ENCODE measurements at places on chromosomes 4 and X.

DNA sequence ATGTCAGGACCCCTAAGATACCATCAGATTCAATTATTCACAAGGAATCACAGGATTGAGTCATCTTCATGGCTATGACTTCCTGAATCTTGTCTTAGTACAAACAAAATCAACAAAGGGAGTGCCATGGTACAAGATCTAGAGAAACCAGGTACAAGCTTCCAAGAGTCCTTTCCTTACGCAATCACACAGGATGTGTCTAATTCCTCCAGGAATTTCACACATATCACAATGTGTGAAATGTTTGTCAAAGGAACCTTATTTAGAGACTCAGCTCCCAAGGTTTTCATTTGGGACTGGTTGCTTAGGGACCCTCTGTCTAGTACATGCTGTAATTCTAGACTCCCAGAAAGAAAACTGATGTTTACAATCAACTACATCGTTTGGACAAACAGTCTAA, 83.0 kb downstream of the MAB21L2 start:
- no peak for DNase-seq

DNA sequence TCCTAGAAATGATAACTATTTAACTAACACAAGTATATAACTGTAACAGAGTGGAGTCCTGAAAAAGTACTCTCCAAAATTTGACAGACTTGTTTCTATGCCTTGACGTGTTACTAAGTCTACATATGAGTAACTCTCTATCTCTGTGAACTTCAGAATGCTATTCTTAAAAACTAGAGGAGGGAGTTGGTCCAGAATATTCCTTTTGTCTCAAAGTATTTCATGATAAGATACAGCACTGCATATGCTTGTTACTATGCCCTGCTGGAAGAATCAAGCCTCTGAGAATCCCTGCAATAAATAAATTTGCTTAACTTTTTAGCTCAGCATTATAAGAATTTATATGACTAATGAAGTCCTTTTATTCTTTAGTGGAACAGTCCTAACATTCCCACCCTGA, 50.9 kb upstream of the ATXN3L start:
- no peak for DNase-seq

GRCh38 chr4:15938182-15938581, 358 bp downstream of the FGFBP1 start:
- no peak for DNase-seq

GRCh38 chr4:56241500-56241899, 145.8 kb downstream of the AASDH start:
- no peak for DNase-seq

DNA sequence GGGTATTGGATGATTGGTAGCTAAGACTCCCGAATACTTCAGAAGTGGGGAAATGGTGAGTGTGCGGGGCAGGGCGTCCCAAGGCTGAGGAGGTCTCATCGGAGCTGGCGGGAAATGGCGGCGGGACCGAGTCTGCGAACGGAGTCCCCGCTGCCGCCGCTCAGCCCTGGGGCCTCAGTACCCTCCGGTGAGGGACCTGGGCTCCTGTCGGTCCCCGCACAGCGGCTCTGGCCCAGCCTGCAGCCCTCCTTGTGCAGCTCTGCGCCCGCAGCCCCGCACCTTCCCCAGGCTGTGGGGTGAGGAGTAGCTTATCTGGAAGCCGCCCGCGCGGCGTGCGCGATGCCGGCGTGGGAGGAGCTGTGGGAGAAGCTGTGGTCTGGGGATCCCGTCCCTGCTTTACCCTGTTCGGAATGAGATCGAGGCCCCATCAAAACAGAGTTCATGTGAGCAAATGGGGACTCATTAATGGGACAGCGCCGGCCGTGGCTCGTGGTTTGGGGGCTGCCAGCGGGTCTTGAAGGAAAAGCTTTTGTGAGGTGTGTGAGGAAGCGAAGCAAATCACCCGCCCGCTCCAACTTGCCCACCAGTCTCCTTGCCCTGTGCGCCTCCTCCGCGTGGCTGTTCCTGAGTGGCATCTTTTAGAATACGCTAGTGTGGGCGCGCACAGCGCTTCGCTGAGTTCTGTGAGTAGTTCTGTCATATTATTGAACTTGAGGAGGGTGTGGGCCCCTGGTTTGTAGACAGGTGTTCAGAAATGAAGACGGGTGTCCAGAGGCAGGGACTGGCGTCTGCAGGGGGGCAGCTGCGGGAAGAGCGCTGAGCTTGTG, 531 bp downstream of the ZNF141 start:
- DNase-seq: no peak

DNA sequence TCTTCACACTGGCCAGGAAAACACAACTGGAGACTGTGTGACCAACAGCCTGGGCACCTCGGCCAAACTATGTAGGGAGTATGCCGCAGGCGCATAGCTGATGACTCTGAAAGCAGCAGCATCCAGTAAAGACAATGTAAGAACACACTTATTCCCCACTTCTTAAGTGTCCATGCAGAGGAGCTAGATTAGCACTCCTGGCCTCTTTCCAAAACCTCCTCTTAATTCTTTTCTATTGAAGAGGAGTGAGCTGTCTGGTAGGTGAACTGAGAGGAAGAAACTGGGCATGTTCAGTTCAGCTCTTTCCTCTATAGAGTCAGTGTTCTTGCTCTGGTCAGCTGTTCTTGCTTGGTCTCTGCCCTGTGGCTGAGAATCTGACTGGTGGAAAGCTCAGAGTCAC, 21.1 kb downstream of the NMU start:
- DNase-seq: no peak

GRCh38 chr4:10673817-10674369, 10.7 kb downstream of the CLNK start:
- DNase-seq: no peak

DNA sequence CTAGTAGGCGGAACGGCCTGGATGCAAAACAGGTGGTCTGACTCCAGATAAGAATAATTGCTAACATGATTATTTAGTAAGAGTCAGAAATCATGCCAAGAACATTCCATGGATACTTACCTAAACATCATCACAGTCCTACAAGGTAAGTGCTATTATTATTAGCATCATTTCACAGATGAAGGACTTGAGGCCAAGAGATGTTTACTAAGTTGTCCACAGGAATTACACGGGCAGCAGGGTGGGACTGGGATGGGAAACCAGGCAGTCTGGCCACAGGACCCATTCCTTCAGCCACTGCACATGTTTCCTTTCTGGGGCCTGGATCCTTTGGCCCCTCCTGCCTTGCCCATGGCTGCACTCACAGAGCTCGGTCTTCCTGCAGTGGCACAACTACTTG, 48.3 kb downstream of the ANAPC4 start:
- DNase-seq: no peak

GRCh38 chr4:145756244-145756643, 76.3 kb downstream of the C4orf51 start:
- DNase-seq: no peak

GRCh38 chr4:55103224-55103623, 22.2 kb downstream of the KDR start:
- no peak for DNase-seq

- DNase-seq: no peak
Measured at GRCh38 chr4:150211799-150212445, 133.7 kb downstream of the DCLK2 start.

DNA sequence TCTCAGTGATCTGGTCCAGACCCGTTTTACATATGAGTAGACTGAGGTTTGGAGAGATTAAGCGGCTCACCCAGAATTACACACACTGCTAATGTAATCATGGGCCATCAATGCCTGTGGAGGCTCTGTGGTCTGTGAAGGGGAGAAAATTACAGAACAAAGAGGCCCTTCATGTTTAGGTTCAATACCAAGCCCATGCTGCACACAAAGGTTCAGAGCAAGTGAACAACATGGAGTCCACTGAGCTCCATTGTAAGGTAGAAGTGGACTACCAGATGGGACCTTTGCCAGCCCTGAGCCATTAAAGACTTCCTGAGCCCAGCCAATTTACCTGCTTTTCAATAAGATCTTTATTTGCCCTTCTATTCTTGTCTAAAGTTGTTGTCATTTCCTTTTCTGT, 109.8 kb downstream of the LUZP4 start:
- DNase-seq: no peak

- no peak for DNase-seq
Measured at GRCh38 chr4:96166806-96167205, 326.9 kb downstream of the PDHA2 start.

DNA sequence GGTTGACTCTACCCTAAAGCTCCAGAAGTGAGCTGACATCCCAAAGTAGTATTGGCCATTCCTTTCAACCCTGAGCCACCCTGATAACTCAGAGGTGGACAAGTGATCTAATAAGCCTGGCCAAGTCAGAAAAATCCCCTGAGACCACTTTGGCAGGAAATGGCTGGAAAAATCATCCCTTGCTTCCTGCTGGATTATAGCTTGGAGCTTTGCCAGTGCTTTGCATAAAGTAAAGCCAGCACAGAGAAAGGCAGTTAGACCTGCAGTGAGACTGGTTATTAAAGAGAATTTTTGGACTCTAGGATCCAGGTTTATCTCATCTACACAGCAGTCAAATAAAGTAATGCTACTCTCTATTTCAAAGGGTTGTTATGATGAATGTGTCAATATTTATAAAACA, 6.4 kb downstream of the CXCL3 start:
- DNase-seq: no peak

DNA sequence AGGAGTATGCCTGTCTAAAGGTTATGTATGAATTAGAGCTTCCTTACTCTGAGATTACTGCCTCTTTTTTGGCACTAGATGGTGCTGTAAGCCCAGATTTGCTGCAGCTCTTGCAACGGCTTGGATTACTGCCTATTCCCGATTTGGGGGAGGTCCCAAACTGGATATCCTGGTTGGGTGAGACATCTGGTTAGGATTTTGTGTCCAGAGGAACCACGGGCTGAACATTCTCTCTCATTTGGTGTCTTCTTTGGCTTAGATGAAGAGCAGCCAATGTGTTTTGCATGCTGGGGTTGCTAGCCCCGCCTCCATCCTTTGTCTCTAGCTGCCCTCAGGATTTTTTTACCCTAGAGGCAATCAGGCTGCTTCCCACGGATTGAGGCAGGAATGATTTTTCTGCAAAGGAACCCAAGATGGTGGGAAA, 31.9 kb downstream of the F8A1 start:
- DNase-seq: peak; percentile 65

- no peak for DNase-seq
Measured at GRCh38 chr4:4856071-4857000, 3.1 kb upstream of the MSX1 start.

DNA sequence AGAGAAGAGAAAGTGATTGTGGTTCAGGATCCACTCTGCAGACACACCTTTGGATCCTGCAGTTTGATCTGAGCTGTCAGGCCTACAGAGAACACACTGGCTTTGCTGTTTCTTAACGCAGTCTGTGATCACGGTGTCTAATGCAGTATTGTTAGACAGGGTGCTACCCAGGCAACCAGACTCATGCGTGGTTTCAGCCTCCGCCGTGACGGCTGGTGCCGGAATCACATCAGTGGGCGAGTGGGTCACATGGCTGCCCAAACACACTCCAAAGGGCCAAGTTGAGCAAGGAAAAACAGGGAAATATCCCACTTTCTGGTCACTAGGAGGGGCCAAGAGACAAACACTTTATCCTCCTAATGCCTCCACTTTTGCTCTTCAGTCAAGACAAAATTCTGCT, 27.5 kb downstream of the CCDC149 start:
- no peak for DNase-seq

GRCh38 chr4:165150545-165150944, 37.9 kb upstream of the TMEM192 start:
- DNase-seq: no peak

DNA sequence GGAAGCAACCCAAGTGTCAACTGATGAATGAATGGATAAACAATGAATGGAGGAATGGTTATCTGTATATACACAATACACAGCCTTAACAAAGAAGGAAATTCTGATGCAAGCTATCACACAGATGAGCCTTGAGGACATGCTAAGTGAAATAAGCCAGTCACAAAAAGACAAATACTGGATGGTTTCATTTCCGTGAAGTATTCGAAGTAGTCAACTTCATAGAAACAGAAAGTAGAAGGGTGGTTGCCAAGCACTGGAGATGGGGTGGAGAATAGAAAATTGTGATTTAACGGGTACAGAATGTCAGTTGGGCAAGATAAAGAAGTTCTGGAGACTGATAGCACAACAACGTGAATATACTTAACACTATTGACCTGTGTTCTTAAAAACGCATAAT, 28.2 kb downstream of the CENPU start:
- DNase-seq: no peak

DNA sequence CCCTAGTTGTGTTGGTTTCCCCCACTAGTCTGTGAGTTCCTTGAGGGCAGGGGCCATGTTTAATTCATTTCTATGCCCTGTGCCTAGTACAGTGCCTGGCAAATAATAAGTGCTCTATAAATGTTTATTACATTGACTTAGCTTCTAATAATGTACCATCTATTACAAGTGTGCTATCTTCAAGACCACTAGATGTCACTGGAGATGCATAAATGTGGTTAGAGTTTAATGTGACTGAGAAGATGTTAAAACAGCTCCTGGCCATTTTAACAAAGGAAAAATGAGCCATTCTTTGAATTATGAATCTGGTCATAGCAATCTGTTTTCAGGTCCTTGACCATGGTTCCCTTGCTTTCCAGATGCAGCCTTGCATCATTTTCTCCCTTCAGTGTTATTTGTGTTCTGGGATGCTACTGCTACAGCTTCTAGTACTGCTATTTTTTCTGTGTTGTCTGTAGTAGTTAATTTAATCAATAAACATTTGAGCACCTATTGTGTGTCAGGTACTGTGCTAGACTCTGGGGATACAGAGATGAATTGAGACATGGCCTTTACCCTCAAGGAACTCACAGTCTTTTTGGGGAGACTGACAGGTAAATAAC, 43.2 kb downstream of the SLC9A6 start:
- DNase-seq: peak; percentile 7

DNA sequence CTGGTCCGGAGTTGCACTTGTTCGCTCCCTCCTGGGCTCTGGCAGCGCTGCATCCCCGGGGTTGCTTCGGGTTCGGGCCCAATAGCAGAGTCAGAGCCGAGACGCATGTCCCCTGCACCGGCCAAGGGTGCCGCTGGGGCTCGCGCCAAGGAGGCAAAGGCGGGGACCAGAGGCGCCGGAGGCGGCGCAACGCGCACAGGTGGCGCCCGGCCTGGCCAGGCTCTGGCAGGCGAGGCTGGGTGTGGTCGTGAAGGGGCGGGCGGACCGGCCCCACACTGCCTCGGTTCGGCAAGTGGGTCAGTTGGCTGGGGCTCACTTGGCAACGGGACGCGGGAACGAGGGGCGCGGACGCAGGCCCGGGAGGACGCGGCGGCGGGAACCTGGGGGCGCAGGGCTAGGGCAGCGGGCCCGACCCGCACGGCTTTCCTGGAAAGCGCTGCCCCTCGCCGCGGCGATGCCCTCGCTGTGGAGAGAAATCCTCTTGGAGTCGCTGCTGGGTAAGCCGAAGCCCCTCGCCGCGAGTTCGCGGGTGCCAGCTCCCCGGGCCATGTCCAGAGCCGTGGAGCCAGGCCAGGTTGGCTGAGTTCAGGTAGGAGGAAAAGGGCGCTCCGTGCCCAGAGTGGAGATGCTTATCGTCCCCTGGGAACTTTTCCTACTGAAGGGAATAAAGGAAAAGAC, at the start of gene CWH43:
TSS of gene CWH43 (plus strand) at position 300 of the 678 bp plus-strand sequence. CDS start at position 455, 155 bp downstream.
- DNase-seq: no peak

GRCh38 chrX:111431001-111431400, 19.0 kb upstream of the DCX start:
- DNase-seq: peak; percentile 15

DNA sequence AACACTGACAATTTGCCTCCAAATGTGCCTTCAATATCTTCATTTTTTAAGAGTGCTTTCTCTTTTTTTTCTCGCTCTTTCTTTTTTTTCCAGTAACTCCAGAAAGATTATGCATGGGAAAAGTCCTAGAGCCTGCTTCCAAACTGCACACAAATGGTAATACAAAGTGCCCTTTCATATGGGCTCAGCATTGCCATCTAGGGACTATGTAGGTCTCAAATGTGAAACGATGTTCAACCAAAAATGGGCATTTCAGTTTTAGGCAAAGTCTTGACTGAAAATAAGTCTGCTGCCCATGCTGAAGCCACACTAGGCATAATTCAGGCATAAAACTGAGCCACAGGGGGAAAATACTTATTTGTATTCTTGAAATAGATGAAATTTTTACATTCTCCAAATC, 65.6 kb downstream of the SYNPO2 start:
- no peak for DNase-seq
